ENCODE measurements at places on chromosomes 5 and 9.

DNA sequence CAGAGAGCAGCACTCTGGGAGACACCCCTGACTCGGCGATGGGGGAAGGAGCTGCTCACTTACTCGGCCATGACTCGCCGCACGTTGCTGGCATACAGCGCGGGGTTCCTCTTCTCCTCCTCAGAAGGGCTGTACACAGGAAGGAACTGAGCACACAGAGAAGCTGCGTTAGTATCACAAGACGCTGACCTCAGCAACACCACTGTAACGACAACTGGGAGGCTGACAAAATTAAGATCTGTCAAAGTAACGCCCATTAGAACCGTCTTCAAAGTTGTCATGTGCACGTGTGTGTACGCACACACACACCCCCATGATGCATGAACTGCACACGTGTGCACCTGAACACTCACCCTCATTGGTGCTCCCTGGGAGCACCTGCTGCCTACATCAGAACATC is 32.1 kb upstream of the SLC6A3 start:
- peak; percentile 36 for DNase-seq

DNA sequence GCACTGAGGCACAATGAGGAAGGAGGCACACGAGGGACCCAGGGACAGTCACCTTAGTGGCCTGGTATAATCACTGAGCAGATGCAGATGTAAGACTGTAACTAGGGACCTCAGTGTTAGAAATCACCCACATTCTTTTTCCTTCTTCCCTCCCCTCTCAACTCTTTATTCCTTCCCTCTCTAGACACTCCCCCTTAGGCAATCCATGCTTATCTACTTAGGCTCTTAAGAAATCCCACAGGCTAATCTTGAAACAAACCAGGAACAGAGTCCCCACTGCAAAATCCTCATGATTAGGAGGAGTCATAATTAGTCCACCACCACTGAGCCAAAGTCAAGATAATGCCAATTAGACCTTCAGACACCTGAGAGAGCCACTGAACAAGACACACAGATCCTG is 84.7 kb downstream of the ELAVL2 start:
- DNase-seq = no peak

DNA sequence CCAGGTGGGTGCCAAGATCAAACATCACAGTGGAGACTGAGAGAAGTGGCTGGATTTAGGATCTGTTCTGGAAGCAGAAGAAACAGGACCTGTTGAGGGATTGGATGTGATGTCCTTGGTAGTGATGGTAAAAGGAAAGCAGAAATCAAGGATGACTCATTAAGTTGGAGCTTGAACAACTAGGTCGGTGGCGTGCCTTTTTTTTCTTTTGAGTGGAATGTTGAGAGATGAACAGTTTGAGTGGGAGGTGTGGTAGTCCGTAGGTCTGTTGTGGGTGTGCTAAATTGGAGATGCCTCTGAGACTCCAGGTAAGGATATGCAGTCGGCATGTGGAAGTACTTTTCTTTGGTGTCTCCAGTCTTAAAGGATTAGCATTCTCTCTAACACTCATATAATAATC is 92.1 kb upstream of the IL12B start:
- no peak for DNase-seq

GRCh38 chr5:154166901-154167791 is 23.4 kb upstream of the GALNT10 start:
- no peak for DNase-seq

DNA sequence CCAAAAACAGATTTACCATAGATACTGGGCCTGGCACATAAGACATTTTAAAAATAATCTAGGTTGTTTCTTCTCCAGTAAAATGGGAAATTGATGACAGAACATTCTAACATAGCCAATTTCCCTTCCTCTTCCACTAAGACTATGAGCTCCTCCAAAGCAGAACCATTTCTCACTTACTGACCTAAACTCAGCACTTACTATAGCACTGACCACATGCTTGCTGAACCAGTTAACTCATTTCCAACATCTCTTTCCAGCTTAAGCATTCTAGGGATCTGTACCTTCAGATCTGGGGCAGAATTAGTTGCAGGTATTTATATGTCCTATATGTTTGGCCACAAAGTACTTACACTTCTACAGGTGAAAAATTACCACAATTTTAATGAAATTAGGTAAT is 58.9 kb downstream of the TTC39B start:
- no peak for DNase-seq

Data from fibroblast of skin of right quadriceps (primary cell).